Esophagus muscularis mucosa (tissue), 4 donors: ENCODE measurements at places on chromosomes 3 and 15.

DNA sequence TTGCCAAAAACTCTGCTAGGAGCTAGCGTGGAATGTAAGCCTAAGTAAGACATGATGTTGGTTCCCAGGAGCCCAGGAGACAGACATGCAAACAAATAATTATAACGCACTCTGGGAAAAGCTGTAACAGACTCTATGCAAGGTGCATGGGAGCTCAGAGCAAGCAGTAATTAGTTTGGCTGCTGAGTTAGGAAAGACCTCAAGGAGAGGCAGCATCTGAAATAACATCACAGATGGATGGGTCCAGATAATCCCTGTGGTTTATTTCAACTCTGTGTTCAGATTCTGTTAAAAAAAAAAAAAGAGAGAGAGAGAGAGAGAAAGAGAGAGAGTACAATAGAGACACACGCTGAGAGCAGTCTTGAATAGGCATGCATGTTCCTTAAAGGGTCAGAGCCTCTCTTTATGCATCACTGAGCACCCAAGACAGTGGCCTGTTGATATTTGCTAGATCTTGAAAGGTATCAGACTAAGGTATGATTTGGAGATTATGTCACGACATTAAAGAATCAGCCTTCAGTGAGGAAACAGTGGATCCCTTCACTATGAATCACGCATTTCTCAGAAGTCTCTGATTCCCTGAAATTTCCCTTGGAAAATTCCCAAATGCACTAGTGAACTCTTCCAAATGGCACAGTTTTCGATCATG lies 124.4 kb upstream of the LIPC start:
- no peak for DNase-seq

DNA sequence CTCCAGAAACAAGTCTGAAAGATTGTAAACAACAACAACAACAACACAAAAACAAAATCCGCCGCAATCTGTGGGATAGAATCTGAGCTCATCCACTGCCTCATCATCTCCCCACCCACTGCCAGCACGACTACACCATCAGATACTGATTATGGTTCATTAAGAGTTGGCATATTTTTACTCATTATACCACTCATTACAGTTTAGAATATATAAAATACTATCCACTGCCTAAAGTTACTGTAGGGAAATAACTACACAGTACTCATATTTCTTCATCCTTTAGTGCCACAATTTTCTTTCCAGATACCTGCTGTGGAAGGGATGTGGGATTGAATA lies 152.5 kb upstream of the PEX5L start:
- no peak for DNase-seq

GRCh38 chr15:68650901-68651709 lies 72.3 kb downstream of the CORO2B start:
- no peak for DNase-seq

- no peak for DNase-seq
These were observed 118.2 kb downstream of the EFHB start for GRCh38 chr3:19815805-19816204.

- DNase-seq = no peak
These were observed 89.5 kb upstream of the ZBED2 start for GRCh38 chr3:111684640-111685039.

- DNase-seq = no peak
These were observed 207.3 kb downstream of the PLCL2 start for GRCh38 chr3:17091910-17092582.

DNA sequence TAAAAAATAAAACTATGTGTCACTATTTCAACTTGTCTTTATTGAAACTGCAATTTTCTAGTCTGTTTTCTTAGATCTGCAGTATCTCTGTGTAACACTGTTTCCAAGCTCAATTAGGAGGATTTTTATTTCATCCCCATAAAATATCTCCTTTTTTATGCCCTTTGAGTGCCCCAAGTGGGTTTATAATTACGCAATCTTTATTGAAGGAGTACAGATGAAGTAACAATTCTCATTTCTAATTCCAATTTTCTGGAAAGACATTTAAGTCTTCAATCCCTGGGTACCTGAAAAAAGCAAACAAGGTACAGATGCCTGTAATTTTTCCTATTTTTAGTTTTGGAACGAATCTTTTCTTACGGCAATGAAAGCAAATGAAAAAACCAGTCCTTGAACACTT lies 61.3 kb downstream of the CYP19A1 start:
- no peak for DNase-seq

GRCh38 chr3:4956738-4957137 lies 22.5 kb upstream of the BHLHE40 start:
- no peak for DNase-seq

GRCh38 chr3:124429129-124429815 lies 301.0 kb upstream of the UMPS start:
- DNase-seq = no peak

DNA sequence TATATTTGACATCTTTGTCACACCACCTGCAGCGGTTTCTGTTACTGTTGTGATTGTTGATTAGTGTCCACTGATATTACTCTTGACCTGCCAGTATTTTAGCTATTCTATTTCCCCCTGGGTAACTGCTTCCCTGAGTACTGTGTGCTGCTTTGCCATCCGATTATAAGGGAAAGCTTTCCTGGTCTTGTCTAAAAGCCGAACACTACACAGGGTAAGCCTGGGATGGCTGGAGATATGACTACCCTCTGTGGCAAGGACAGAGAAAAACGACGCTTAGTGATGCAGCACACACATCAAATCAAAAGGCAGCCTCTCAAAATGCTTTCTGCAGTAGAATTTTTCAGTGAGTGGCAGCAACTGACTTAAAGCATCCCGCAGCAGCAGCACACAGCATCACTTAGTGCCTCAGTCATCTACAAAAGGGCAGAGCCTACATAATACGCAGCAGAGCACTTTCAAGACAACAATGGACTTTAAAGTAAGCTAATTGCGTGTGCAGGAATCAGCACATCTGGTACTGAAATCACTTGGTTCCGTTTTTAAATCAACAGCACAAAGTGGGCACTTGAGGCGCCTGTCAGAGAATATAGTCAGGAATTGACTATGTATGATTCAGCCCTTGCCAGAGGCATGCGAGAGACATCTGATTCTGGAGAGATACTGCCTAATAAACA lies 656.3 kb upstream of the TGFBR2 start:
- no peak for DNase-seq

DNA sequence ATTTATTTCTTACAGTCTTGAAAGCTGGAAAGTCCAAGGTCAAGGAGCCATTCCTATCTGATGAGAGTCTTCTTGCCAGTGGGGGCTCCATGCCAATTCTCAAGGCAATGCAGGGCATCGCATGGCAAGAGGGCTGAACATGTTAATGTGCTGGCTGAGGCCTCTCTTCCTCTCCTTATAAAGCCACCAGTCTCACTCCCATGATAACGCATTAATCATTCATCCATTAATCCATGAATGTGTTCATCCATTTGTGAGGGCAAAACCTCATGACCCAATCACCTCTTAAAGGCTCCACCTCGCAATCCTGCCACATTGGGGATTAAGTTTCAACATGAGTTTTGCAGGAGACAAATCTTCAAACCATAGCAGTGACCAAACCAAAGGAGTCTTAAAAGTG lies 118.3 kb downstream of the PROS1 start:
- DNase-seq = no peak

DNA sequence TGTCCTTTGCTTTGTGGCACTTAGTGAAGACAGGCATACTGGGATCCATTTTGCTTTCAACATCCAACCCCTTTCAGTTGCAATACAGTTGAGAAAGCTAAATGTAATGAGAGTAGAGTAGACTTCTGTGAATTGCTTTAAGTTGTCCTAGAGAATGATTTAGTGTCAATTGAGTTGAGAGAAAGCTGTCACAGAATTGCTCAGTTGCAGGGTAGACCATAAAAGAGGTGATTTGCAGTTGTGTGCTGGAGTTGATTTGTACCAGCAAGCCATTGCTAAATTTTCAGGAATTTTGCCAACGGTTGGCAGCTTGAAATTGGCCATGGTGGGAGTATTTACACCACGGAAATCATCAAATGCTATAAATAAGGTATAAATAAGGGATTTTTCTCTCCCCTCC lies 2.2 kb downstream of the ABHD5 start:
- DNase-seq = no peak

DNA sequence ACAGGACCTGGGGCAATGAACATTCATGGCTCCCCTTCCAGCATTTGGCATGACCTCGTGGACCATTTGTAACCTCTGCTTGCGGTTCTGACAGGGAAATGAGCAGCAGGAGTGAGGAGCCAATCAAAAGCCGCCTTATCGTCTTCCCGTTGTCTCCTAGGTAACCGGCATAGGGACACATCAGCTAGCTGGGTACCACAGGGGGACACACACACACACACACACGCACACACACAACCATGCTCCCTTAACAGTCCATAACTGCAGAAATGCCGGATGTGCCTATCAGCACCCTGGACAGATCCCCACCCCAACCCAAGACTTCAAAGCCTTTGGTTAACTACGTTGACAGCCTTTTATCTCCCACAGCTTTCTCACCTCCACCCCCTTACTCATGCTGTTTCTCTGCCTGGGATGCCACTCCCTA lies 53.4 kb upstream of the CCDC174 start:
- DNase-seq = no peak
